Putamen (tissue), 1 donor: ENCODE measurements at places on chromosomes 16 and 17.

DNA sequence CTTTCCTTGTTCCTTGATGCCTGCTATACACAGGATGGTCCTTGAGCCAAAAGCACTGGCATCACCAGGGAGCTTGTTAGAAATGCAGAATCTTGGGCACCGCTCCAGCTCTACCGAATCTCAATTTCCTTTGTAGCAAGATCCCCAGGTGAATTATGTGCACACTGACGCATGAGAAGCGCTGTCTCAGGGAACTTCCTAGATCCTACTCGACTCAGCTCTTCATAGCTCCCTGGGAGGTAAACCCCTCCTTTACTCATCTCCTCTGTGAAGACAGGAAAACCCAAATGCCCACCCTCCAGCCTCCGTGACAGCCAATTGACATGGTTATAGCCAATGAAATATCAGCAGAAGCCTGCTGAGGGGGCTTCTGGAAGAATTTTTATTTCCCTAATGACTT, 4.1 kb downstream of the USP31 start:
- no peak for DNase-seq

- no peak for DNase-seq
These were observed 1.5 kb upstream of the CMIP start for GRCh38 chr16:81442916-81443687.

DNA sequence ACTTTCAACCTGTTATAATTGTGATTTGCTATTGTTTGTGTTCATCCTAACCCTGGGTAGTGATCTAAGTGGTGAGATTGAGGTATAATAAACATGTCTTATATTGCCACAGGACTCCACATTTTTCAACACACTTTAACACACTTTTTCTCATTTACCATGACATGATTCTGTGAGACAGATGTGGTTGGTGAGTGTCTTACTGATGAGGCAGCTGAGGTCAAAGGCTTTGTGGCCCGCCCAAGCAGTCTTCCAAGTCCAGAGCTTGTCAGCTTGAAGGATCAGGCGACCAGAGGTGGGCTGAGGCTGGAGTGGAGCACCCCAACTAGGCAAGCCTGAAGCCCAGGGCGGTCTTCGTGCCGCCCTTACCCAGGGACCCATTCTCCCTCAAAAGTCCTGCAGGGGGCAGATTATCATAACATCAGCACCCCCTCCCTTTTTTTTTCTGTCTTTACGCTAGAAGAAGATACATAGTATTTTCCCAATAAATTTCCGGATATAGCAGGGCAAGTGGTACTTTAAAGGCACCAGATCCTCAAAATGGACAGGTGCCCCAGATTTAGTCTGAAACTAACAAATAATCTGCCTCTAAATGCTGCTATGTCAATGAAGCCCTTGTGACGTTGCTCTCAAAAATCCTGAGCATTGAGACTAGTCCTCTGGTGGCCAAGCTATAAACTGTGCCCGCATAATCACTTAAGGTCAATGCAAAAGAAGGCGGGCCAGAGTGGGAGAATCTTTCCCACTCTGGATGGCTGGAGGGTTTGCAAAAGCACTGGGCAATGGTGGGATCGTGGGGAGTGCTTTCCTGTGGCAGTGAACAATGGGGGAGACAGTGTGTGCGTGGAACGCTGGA, 21.1 kb downstream of the KCTD19 start:
- DNase-seq = no peak

DNA sequence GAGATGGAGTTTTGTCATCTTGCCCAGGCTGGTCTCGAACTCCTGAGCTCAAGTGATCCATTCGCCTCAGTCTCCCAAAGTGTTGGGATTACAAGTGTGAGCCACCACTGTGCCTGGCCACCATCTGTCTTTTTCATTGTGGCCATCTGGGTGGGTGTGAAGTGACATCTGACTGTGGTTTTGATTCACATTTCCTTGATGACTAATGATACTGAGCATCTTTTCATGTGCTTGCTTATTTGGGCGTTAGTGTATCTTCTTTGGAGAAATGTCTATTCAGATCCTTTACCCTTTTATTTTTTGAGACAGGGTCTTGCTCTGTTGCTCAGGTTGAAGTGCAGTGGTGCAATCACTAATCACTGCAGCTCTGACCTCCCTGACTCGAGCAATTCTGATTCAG, 53.9 kb upstream of the ERN1 start:
- no peak for DNase-seq

- no peak for DNase-seq
These were observed 53.4 kb downstream of the HSD17B2 start for GRCh38 chr16:82088483-82088882.

DNA sequence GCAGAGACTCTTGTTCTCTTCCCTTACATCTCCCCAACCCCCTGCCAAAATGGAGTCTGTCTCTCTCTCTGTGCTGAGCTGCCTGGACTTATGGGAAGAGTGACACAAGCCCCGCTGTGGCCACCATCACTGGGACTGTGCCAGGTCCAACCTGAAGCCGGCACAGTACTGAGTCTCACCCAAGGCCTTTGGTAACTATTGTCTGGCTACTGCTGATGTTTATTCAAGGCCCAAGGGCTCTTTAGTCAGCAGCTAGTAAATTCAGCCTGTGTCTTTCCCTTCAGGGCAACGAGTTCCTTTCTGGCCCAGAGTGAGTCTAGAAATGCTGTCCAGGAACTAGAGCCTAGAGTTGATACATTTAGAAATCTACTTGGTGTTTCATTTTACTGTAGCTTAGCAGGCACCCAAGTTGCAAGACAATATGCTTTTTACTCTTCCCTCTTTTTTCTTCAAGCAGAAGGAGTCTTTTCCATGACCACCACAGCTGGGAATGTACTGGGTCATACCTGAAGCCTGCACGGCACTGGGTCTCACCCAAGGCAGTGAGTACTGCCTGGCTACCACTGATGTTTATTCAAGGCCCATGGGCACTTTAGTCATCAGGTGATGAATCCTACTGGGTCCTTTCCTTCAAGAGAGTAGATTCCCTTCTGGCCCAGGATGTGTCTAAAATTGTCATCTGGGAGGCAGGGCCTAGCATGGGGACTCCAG, 17.7 kb downstream of the EFCAB5 start:
- DNase-seq = no peak

GRCh38 chr16:58057121-58057520, 31.6 kb downstream of the MMP15 start:
- no peak for DNase-seq

DNA sequence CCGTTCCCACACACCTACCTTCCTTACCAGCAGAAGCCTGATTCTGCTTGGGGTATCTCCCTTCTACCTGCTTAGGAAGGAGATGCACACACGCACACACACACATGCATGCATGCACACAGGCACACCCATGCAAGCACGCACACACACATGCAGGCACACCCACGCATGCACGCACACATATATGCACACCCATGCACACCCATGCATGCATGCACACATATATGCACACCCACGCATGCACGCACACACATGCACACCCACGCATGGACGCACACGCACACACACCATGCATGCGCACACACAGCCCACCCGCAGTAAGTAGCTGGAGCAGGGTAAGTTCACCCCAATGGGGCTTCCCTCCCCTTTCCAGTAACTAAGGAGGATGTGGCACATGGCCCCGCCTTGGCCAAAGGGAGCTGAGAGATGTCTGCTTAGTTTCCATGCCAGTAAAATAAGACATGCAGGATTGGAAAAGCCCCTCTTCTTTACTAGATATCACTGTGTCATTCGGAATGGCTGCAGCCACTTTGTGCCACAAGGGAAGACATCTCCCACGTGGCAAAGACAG, 33.7 kb downstream of the ADCY9 start:
- no peak for DNase-seq

DNA sequence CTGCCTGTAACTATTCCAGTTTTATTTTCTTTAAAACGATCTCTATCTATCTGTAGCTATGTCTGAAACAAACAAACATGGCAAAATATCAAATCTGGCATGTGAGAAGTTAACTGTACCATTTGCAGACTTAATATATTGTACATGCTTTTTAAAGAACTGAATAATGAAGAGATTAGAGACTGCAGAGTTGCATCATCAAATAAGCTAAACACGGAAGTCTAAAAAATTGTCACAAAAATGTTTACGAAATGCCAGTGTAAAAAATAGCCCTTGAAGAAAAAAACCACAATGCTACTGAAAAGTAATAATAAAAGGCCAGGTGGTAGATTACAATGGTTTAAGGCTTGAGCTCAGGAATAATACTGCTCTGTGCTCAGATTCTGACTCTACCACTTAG, 43.1 kb downstream of the HS3ST3A1 start:
- DNase-seq = no peak

GRCh38 chr17:71710816-71711215, 410.0 kb upstream of the SOX9 start:
- DNase-seq = no peak

GRCh38 chr17:67813803-67814180, 11.5 kb upstream of the BPTF start:
- no peak for DNase-seq

GRCh38 chr16:88566158-88566557, 4.0 kb upstream of the ZC3H18 start:
- peak; percentile 57 for DNase-seq

GRCh38 chr16:8948831-8949230, 14.9 kb downstream of the USP7 start:
- DNase-seq = no peak

GRCh38 chr17:15257258-15257788, 7.8 kb downstream of the PMP22 start:
- DNase-seq = peak; percentile 95

GRCh38 chr16:82011199-82011641, at the start of gene SDR42E1:
SDR42E1 (minus strand) TSS chr16:82011470; CDS start chr16:82000858, 10,612 bp downstream.
- no peak for DNase-seq

- no peak for DNase-seq
These were observed 24.9 kb downstream of the KLHL36 start for GRCh38 chr16:84673203-84673535.

GRCh38 chr16:87392821-87393679, 914 bp downstream of the MAP1LC3B start:
- DNase-seq = no peak

DNA sequence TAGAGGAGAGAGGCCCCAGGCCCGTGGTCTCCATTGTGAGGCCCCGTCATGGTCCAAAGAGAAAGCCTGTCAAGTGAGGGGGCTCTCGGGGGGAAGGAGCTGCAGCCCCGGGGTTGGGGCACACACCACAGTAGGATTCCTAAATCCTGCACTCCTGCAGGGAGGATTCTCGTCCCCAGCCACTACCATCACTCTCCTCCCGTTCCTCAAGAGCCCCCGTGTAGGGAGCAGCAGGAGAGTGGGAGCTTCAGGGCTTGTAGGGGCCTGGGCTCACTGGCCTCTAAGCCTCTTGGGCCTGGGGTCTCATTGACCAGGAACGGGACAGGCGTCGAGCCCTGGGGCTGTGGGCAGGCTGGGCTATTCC, 821 bp downstream of the C16orf86 start:
- no peak for DNase-seq

DNA sequence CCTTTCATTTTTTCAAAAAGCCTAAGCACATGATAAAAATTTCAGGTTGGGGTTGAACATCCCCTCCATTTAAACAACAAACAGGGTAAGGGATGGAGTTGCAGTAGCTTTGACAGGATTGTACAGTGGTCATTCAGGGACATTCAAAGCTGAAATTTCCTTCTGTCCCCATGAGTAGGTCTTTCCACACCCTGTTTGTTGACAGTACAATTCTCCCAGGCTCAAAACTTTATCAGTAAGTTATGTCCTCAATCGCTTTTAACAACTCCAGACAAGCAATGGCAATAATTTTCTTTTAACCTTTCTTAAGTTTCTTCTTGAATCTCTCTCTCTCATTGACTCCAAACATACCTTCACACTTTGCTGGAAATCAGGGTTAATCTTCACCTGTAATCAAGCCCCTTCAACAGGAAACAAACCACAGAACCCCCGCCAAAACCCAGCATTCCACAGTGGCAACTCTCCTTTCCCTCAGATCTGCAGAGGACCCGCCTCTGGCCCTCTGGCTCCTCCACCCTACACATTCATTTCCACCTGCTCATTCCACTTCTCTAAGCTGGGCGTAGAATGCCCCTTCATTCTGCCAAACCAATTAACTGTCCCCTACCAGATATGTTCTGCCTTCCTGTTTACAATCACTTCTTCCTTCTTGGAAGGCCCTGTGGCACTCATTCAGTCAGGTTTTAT, 20.7 kb downstream of the TXNDC11 start:
- no peak for DNase-seq

- DNase-seq = no peak
These were observed 38.2 kb downstream of the TK2 start for GRCh38 chr16:66511602-66512271.

DNA sequence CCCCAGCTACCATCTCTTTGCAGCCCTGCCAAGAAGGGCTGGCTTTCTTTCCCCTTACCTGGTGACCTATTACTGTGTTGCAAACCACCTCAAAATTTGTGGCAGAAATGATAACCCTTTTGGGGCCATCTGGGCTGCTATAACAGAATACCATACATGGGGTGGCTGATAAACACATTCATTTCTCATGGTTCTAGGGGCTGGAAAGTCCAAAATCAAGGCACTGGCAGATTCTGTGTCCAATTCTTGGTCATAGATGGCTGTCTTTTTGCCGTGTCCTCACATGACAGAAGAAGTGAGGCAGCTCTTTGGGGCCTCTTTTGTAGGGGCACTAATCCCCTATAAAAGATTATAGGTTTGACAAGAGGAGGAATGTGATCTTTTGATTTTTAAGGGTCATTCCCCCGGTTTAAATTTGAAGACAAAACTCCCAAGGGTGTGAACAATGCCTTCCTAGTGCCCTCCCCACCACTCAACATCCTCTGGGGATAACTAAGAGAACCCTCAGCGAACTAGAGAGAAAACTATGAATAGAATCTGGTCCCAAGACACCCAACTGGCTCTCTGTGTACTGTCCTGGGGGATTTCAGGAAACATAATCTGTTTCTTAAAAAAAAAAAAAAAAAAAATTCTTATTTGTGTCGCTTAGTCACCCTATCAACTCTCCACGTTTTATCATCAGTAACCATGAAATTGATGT, 1.7 kb upstream of the METTL22 start:
- no peak for DNase-seq

- no peak for DNase-seq
These were observed 340.8 kb downstream of the SHISA9 start for GRCh38 chr16:13242201-13242600.

GRCh38 chr16:73071131-73071940, 23.4 kb upstream of the ZFHX3 start:
- no peak for DNase-seq

GRCh38 chr16:84324434-84325262, 30.0 kb downstream of the WFDC1 start:
- DNase-seq = no peak

GRCh38 chr16:59053911-59054310, 319.8 kb upstream of the GOT2 start:
- no peak for DNase-seq

DNA sequence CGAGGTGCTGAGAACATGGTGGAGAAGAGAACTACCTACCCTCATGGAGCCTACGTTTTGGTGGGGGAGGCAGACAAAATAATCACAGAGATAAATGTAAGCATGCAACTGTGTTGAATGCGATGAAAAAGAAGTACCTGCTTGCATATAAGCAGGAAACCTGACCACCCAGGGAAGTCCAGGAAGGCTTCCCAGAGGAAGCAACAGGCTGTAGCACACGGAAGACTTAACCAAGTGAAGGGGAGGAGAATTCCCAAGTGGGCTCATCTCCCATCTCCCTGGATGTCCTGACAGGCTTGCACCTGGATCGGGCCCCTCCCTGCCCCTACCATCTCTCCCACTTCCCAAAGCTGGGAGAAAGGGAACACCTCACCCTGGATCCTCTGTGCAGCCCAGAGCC, 2.0 kb downstream of the SCRN2 start:
- DNase-seq = no peak

GRCh38 chr16:5510819-5511370, 413.3 kb upstream of the EEF2KMT start:
- DNase-seq = no peak
